A549 treated with CORT108297 at 1 μM for 4 hours (cell line): ENCODE measurements at places on chromosomes 1 and 21. TPM values are rescaled to one million over a fixed set of nuclear protein-coding genes. Genes with fewer than 3 reads are reported as not detected.

The PLEKHN1 gene
- total RNA-seq: 4.7 to 7.6 TPM (median 6.5 TPM) in 5 replicates

The RBM11 gene
- not detected in 5 replicates for total RNA-seq

The BLACAT1 gene
- 0.02 TPM in 1 of 5 replicates, not detected in the others for total RNA-seq

The IRF6 gene
- total RNA-seq: 0.06 to 0.14 TPM (median 0.10 TPM) in 5 replicates

The RPTN gene
- not detected in 5 replicates for total RNA-seq

The SYT14 gene
- 0.02 to 0.06 TPM (median 0.06 TPM) in 5 replicates for total RNA-seq

The RIMS3 gene
- 0.61 to 1.3 TPM (median 1.0 TPM) in 5 replicates for total RNA-seq

The FAM167B gene
- 0.44 to 0.87 TPM (median 0.66 TPM) in 5 replicates for total RNA-seq

The SLC44A3 gene
- 1.2 to 2.1 TPM (median 1.9 TPM) in 5 replicates for total RNA-seq

The OR2L13 gene
- total RNA-seq: not detected in 5 replicates

The ADGRB2 gene
- 4.7 to 8.4 TPM (median 6.6 TPM) in 5 replicates for total RNA-seq

The HFM1 gene
- 0.02 to 0.09 TPM (median 0.05 TPM) in 3 of 5 replicates, not detected in the others for total RNA-seq

The LRRC71 gene
- total RNA-seq: 0.07 to 0.21 TPM (median 0.13 TPM) in 5 replicates

The MTF1 gene
- total RNA-seq: 3.9 to 5.4 TPM (median 4.2 TPM) in 5 replicates

The UCK2 gene
- total RNA-seq: 103 to 111 TPM (median 107 TPM) in 5 replicates

The CELA3A gene
- not detected in 5 replicates for total RNA-seq

The LAX1 gene
- not detected in 5 replicates for total RNA-seq

The PKP1 gene
- 0.03 to 0.05 TPM (median 0.05 TPM) in 5 replicates for total RNA-seq

The OVAAL gene
- total RNA-seq: 0.06 to 0.12 TPM (median 0.08 TPM) in 3 of 5 replicates, not detected in the others

The MAEL gene
- total RNA-seq: not detected in 5 replicates

The FALEC gene
- 0.16 to 0.39 TPM in 2 of 5 replicates, not detected in the others for total RNA-seq

The SRGAP2B gene
- total RNA-seq: 12.3 to 27.5 TPM (median 16.9 TPM) in 5 replicates

The CYP2J2 gene
- 0.06 to 0.12 TPM (median 0.07 TPM) in 5 replicates for total RNA-seq

The SAMSN1 gene
- total RNA-seq: not detected in 5 replicates

The IGSF21 gene
- total RNA-seq: not detected in 5 replicates

The REN gene
- total RNA-seq: not detected in 5 replicates

The CDK18 gene
- 0.55 to 1.5 TPM (median 0.89 TPM) in 5 replicates for total RNA-seq

The OR2T33 gene
- not detected in 5 replicates for total RNA-seq

The RHD gene
- not detected in 5 replicates for total RNA-seq

The ZFP69B gene
- total RNA-seq: 1.3 to 2.1 TPM (median 1.9 TPM) in 5 replicates

The CLCN6 gene
- 4.6 to 7.8 TPM (median 6.3 TPM) in 5 replicates for total RNA-seq

The ZFP69 gene
- total RNA-seq: not detected in 5 replicates

The ATP1A2 gene
- total RNA-seq: 0.03 to 0.20 TPM (median 0.07 TPM) in 4 of 5 replicates, not detected in the other

The OSCP1 gene
- total RNA-seq: 4.9 to 7.0 TPM (median 5.9 TPM) in 5 replicates

The KRTAP19-3 gene
- not detected in 5 replicates for total RNA-seq

The HTR6 gene
- 0.10 to 0.15 TPM (median 0.10 TPM) in 5 replicates for total RNA-seq

The CLCA1 gene
- not detected in 5 replicates for total RNA-seq

The ZNF692 gene
- total RNA-seq: 16.3 to 28.5 TPM (median 27.0 TPM) in 5 replicates

The MSH4 gene
- total RNA-seq: not detected in 5 replicates

The CNR2 gene
- not detected in 5 replicates for total RNA-seq

The CC2D1B gene
- total RNA-seq: 14.3 to 18.1 TPM (median 17.8 TPM) in 5 replicates

The DFFB gene
- 2.7 to 4.2 TPM (median 3.7 TPM) in 5 replicates for total RNA-seq

The RHOU gene
- 4.4 to 7.2 TPM (median 6.2 TPM) in 5 replicates for total RNA-seq

The FLG2 gene
- total RNA-seq: not detected in 5 replicates

The NTMT2 gene
- not detected in 5 replicates for total RNA-seq

The WARS2 gene
- 4.8 to 6.1 TPM (median 5.8 TPM) in 5 replicates for total RNA-seq
